Stimulated activated CD4-positive, alpha-beta T cell treated with anti-CD3 and anti-CD28 coated beads, Interleukin-12 subunit alpha, Interleukin-12 subunit beta, amount 100 ng/mL, for 24 hours (primary cell): ENCODE measurements at places on chromosomes 2 and 18.

DNA sequence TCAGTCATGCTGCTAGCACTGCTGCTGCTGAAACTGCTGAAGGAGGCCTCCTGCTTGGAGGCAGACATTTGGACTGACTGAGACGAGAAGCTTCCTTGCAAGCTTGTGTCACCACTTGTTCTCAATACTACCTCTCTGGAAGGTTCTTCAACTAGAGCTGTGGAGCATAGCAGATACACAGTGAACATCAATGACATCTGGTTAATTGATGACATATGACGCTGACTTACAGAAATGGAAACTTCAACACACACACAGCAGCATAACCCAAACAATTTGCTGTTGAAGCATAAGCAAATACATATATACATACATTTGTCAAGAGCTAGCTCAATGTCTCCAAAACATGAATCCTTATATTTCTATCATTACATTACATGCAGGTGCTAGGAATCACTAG is 47.3 kb downstream of the PLEKHA3 start:
- DNase-seq: no peak

DNA sequence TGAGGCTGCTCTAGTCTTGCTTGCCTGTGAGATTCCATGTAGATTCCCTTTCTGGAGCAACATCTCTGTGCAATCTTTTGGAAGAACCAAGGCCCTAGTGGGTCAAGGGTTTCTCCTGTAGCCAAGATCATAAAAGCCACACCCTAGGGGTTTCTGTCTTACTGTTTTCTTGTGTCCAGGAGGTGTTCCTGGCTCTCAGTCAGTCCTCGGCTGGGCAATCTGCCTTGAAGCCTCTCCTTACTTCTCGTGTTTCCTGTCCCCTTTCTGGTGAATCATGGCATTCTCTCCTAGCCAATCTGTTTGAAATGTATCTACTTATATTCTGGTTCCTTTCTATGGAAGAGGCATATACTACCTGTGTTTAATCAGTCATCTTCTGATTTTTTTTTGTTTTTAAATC is 484.8 kb upstream of the UBE2E3 start:
- DNase-seq: no peak

DNA sequence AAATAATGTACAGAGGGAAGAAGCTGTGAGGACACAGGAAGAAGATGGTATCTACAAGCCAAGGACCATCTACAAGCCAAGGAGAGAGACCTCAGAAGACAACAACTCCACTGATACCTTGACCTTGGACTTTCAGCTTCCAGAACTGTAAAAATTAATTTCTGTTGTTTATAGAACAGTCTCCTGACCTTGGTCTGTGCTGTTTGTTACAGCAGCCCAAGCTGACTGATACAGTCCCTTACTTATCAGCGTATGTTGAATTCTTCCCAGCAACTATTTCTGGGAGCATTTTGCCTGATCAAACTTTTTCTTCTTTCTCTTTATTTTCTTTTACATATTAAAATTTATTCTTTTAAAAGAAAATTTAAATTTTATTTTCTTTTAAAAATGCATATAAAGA is 47.8 kb upstream of the IGFBP2 start:
- no peak for DNase-seq

DNA sequence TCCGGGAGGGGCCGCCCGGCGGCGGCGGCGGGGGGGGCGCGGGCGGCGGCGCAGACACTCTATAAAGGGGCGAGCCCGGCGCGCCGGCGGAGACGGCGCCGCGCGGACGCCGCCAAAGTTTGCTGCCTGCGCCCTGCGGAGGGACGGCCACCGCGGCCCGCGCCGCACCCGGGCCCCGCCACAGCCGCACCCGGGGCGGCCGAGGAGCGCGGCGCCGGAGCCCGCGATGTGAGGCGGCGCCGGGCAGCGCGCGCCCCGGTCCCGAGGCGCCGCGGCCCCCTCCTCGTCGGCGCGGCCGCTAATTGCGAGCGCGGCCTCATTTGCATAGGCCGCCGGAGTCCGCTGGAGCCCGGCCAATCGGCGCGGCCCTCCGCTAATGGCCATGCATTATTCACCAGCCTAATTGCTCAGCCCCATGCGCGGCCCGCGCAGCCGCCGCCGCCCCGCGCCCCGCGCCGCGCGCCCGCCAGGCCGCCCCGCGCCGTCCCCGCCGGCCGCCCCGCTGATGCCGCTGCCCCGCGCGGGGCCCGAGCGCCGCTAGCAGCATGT is at the start of gene SALL3:
Gene SALL3 (plus strand): TSS at position 89 of the 549 bp plus-strand sequence. CDS start 457 bp downstream, at position 546.
- no peak for DNase-seq

GRCh38 chr18:35239314-35239713 is 1.5 kb upstream of the ZNF397 start:
- no peak for DNase-seq

- DNase-seq: no peak
Measured at GRCh38 chr2:145851730-145852129, 1331.8 kb upstream of the ZEB2 start.

DNA sequence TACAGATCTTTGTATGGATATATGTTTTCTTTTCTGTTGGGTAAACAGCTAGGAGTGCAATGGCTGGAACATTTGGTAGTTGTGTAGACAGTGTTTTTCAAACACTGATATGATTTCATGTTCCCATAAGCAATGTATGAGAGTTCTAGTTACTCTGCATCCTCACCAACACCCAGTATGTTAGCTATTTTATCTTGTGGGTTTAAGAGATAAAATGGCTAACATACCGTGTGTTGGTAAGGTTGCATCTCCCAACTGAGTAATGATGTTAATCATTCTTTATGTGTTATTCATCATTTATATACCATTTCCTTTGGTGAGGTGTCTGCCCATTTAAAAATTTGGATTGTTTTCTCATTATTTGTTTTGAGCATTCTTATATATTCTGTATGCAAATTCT is 65.7 kb downstream of the LYPD6B start:
- DNase-seq: no peak

DNA sequence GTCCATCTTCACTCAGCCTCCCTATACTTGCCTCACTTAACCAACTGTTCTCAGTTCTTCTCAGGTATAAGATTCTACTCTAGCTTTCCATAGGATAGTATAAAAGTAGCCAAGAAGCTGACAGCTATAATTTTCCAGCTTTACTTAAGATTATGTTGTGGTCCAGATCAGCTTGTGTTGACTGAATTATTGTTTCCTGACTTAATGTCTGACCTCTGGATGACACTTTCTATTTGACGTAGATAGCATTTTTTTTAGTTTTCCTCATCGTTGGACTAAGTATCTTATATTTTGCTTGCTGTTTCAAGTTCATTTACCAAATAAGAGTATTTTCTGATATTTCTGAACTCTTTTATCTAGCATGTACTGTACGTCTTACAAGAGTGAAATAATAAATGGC is 1272.5 kb upstream of the CDH2 start:
- DNase-seq: no peak

DNA sequence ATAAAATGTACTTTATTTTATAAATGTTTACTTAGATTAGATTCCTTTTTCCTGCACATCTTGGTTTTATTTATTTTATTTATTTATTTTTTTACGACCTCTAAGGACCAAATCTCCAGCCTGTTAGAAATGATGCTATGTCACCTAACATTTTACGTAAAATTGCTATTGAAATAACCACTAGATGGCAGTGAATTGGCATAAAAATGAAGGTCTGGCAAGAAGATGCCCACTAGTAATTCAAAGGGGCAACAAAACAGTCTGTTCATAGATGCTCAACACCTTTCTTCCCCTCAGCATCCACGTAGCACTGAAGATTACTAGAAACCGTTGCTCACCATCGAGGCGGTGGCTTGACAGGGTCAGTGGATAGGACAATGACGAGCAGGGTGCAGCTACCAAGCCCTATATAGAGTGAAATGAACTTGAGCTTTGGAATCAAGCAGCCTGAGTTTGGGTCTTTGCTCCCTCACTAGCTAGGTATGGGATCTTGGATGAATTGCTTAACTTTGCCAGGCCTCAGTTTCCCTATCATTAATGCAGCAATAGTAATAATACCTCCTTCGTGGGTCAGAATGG is 128.7 kb upstream of the L3MBTL4 start:
- DNase-seq: no peak

DNA sequence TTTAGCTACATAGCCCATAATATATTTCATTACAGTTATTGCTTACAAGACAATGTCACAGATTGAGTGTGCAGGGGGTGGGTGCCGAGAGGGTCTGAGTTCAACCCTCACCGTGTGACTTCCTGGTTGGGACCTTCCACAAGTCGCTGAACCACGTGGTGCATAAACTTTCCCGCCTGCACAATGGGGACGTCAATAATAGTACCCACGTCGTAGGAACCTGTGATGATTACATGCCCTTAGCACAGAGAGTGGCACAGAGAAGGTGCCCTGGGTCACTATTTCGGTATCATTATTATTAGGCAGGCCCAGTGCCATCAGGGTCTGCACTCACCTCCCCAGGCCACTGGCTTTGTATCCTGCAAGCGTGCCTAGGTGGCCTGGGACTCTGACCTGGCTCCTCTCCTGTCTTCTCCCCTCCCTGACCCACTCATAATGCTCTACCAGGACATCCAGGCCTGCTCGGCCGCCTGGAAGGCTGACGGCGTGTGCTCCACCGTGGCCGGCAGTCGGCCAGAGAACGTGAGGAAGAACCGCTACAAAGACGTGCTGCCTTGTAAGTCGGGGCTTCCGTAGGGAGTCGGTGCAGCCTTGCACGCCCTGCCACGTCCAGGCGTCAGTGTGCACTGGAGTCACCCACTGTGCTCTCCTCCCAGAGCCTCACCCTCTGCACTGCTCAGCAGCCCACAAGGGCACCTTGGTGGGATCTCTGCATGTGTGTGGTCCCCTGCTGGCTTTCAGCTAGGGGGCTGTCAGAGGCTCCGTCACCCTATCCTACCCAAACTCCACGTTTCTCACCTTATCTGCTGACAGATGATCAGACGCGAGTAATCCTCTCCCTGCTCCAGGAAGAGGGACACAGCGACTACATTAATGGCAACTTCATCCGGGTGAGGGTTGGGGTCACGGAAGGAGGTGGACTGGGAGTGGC is 2.8 kb downstream of the PTPN18 start:
- DNase-seq: no peak

DNA sequence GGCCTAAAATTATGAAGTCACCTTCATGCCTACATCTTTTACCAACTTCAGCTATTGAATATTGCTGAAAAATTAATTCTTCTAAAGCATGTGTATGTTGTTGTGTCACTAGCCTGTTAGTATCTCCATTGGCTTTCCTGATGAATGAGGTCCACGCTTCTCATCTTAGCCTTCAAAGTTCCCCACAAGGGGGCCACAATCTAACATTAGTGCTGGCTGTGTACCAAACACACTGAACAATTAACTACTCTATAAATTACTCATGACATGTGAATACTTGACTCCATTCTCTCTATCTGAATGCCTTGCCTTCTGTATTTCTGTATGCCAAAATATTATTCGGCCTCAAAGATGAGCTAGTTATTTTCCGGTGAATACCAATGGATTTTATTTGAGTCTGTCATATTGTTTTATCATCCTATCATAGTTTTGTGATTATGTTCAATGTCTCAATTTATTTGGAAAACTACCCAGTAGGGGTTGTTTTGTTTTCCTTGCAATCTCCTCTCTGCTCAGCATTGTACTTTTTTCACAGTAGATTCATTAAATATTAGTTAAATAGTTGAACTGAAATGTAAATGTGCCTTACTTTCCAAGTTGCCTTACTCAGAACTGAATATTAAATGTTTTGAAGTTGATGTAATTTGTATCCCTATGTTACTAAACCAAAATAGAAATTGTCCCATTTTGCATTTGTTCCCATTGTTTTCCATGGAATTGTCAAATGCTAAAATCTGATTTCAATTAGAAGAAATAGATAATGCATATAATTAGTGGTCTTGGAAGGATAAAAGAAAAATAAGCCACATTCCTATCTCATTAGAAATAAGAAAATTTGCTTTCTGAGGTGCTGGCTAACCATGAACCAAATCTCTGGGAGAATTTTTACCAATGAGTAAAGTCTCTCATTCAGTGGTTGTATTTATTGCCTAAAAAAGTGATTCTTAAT is 208.4 kb upstream of the COL3A1 start:
- no peak for DNase-seq

- DNase-seq: no peak
Measured at GRCh38 chr18:46069524-46069923, 2.5 kb downstream of the PSTPIP2 start.

DNA sequence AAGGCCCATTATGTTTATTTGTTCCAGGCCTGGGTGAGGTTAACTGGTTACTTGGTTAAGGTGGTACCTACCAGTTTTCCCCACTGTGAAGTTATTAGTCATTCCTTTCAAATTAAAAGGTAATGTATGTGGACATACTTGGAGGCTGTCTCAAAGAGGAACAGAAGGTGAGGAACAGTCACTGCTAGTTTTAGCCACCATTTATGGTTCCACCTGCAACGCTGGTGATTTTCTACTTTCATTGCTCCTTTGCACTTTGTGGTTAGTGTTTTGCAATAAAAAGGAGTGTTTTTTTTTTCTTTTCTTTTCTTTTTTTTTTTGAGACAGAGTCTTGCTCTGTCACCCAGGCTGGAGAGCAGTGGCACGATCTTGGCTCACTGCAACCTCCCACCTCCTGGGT is 6.1 kb upstream of the ST6GAL2 start:
- DNase-seq: no peak

GRCh38 chr2:119004602-119005001 is 62.6 kb downstream of the MARCO start:
- DNase-seq: no peak

DNA sequence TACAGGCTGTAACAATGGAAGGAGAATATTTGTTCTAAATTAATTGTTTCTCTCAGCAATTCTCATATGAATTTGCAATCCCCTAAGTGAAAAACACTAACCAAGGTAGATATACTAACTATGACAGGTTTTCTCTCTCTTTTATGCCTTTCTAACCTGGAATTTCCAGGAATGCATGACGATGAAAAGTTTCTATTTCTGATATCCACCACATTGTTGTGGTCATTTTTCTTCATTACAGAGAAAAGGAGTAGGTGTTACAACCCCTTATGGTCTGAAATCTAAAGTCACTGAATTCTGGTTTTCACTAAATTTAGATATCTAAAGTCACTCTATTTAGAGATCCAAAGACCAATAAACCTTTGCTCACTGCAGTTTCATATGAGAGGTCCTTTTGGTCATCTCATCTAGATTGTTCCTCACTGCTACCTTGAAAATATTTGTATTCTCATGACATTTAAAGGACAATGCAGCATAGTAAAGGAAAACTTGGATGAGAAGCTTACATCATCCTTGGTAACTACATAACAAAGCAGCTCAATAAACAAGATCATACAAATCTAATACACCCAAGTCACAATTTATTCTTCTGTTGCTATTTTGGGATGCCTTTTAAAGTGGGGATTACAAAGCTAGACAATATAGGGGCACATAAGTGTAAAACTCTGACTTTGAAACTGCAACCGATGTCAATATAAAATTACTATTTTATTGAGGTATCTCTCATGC is 85.8 kb downstream of the TCF4 start:
- DNase-seq: no peak
